ENCODE measurements at places on chromosomes 2 and 18.

GRCh38 chr2:36339607-36340218, 15.9 kb upstream of the CRIM1 start:
- no peak for DNase-seq

DNA sequence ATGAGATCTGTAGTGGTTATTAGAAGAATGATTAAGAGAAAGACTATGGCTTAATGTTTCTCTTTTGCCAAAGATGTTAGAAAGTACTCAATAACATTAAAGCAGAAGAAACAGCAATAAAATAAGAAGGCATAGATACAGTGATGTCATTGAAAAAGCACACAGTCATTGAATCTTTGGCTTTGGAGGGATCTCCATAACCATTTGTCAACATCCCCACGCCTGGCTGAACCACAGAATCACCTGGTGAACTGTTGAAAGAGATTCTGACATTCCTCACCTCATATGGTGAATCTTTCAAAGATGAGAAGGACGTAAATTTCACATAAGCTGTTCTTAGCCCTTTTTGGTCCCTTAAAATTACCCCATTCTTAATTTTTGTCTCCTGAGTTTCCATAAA, 324.6 kb upstream of the NRP2 start:
- DNase-seq, result no peak

- no peak for DNase-seq
Measured at GRCh38 chr18:42445359-42445758, 490.3 kb downstream of the PIK3C3 start.

DNA sequence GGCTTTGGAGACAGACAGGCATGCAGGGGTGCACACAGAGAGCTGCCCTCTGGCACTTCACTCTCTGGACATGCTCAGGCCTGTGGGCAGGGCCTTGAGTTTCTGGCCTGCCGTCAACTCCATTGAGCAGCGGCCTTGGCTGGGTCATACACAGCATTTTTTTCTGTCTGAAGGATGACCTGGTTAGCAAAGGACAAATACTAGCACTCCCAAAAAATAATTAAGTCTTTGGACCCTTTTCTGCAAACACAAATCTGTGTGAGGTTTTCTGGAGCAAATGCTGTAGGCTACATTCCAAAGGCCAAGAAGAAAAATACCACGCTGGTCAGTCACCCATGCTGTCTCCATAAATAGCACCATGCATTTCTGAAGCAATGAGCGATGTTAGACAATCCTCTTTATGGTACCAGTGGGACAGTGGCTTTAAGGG, 124.7 kb upstream of the CTAGE1 start:
- DNase-seq, result no peak

- DNase-seq, result no peak
Measured at GRCh38 chr2:105515581-105516415, 116.9 kb upstream of the FHL2 start.

DNA sequence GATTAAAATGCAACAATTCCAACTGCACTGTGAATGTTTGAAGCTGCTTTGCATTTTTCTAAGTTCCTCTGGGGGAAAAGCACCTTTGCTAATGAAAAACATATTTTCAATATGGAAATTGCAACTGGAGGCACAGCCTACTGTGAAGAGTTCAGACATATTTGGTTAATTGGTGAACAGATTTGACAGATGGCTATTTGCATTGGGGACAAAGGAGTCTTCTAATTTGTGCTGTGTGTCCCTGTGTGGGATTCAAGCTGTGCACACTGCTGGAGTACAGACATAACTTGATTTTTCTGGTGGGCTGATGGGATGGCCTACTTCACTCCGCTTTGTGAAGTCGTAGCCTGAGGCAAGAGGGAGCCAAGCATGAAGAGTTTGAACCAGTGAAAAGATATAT, 40.7 kb upstream of the ARHGAP25 start:
- no peak for DNase-seq
